ENCODE measurements at places on chromosomes 4 and X. TPM values are rescaled to one million over a fixed set of nuclear protein-coding genes. Genes with fewer than 3 reads are reported as not detected.

Gene BTK
- 4.0 TPM for polyA plus RNA-seq

Gene SSX1
- not detected for polyA plus RNA-seq

Gene NUDT10
- polyA plus RNA-seq: 3.8 TPM

Gene CXCR3
- 1.1 TPM for polyA plus RNA-seq

Gene CXCL5
- 0.09 TPM for polyA plus RNA-seq

Gene SPP1
- polyA plus RNA-seq: 166 TPM

Gene ART3
- polyA plus RNA-seq: 0.88 TPM

Gene CDX4
- not detected for polyA plus RNA-seq

Gene HEPH
- 33.5 TPM for polyA plus RNA-seq

Gene ASB9
- polyA plus RNA-seq: 0.75 TPM

Gene PABPC4L
- polyA plus RNA-seq: 0.20 TPM

Gene TRPC3
- polyA plus RNA-seq: 0.08 TPM

Gene FHIP1A
- 0.27 TPM for polyA plus RNA-seq

Gene SSX2
- polyA plus RNA-seq: not detected

Gene PRKG2
- polyA plus RNA-seq: 0.20 TPM

Gene ARL9
- 0.88 TPM for polyA plus RNA-seq

Gene MYOZ2
- 0.30 TPM for polyA plus RNA-seq

Gene CRLF2
- not detected for polyA plus RNA-seq

Gene AMOT
- 2.6 TPM for polyA plus RNA-seq

Gene SOWAHD
- 0.13 TPM for polyA plus RNA-seq

Gene PRICKLE3
- polyA plus RNA-seq: 6.6 TPM

Gene MAGEB18
- polyA plus RNA-seq: not detected

Gene INTS6L
- 85.0 TPM for polyA plus RNA-seq

Gene NEXMIF
- polyA plus RNA-seq: 2.5 TPM

Gene POLA1
- polyA plus RNA-seq: 5.1 TPM

Gene CCDC149
- 8.1 TPM for polyA plus RNA-seq

Gene AMBN
- polyA plus RNA-seq: not detected

Gene IDS
- polyA plus RNA-seq: 87.6 TPM

Gene SULT1E1
- polyA plus RNA-seq: 33.0 TPM

Gene ABCG2
- 2.4 TPM for polyA plus RNA-seq

Gene COL25A1
- 0.54 TPM for polyA plus RNA-seq

Gene TCEAL6
- polyA plus RNA-seq: 14.4 TPM

Gene CFAP99
- polyA plus RNA-seq: 3.3 TPM

Gene IGFBP7
- polyA plus RNA-seq: 564 TPM

Gene ZNF674
- polyA plus RNA-seq: 3.6 TPM

Gene PPEF1
- 0.44 TPM for polyA plus RNA-seq

Gene FAT1
- 7.1 TPM for polyA plus RNA-seq

Gene MAGEA12
- not detected for polyA plus RNA-seq

Gene TMEM154
- polyA plus RNA-seq: 0.22 TPM

Gene OPHN1
- polyA plus RNA-seq: 1.2 TPM

Gene CT45A3
- not detected for polyA plus RNA-seq

Gene RPS6KA6
- 2.1 TPM for polyA plus RNA-seq

Gene BCOR
- polyA plus RNA-seq: 13.7 TPM

Gene NELFA
- polyA plus RNA-seq: 34.0 TPM

Gene CD40LG
- not detected for polyA plus RNA-seq

Gene NR3C2
- polyA plus RNA-seq: 4.8 TPM

Gene VCX
- polyA plus RNA-seq: not detected

All from adrenal gland (tissue), 19 donors.